ENCODE measurements at places on chromosomes 3 and 15.

- no peak for DNase-seq
Measured at GRCh38 chr3:67937498-67938118, 283.2 kb upstream of the SUCLG2 start.

DNA sequence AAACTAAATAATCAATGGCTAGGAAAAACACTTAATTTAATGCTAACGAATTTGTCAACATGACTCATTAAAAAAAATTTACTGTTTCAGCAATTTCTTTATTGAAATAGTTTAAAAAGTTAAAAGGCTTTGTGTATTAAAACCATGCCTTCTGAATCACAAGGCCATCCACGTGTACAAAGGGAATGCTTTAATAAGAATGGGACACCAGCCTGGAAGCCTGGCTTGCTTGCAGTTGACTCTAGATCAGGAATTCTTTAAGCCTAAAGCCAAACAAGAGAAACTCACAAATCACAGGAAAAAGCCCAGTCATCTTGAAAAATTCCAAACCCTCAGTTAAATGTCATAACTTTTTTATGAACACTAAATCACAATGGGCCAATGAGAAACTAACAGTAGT is 137.6 kb downstream of the PEAK1 start:
- peak; percentile 11 for DNase-seq

DNA sequence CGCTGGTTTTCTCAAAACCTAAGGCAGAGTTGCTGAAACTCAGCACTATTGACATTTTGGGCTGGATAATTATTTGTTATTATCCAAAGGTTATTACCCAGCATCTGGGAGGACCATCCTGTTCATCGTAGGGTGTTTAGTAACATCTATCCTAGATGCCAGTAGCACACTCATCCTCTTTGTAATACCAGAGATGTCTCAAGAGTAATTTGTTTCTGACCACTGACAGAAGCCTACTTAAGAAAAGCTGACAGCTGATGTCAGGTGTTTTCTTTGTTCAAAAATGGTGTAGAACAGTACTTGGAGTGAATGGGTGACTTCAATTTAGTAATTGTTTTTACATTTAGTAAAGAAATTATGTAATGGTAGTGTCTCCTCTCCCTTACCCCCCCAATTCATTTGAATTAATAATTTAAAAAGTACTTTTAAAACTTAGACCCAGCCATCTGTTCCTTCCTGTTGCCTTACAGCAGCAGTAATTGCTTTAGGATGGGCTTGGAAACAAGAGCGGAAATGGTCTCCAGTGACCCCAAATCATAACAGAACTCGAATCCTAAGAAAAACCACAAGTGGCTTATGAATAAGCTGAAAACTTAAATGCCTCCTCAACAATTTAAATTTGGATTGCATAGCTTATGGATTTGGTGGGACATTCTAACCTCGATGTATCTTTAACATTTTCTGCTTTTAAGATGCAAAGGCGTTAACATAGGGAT is 105.4 kb downstream of the PTPRG start:
- DNase-seq = no peak

GRCh38 chr3:43031889-43032545 is 52.9 kb downstream of the GASK1A start:
- DNase-seq = no peak

- DNase-seq = no peak
Measured at GRCh38 chr3:197365586-197365985, 67.2 kb upstream of the DLG1 start.

DNA sequence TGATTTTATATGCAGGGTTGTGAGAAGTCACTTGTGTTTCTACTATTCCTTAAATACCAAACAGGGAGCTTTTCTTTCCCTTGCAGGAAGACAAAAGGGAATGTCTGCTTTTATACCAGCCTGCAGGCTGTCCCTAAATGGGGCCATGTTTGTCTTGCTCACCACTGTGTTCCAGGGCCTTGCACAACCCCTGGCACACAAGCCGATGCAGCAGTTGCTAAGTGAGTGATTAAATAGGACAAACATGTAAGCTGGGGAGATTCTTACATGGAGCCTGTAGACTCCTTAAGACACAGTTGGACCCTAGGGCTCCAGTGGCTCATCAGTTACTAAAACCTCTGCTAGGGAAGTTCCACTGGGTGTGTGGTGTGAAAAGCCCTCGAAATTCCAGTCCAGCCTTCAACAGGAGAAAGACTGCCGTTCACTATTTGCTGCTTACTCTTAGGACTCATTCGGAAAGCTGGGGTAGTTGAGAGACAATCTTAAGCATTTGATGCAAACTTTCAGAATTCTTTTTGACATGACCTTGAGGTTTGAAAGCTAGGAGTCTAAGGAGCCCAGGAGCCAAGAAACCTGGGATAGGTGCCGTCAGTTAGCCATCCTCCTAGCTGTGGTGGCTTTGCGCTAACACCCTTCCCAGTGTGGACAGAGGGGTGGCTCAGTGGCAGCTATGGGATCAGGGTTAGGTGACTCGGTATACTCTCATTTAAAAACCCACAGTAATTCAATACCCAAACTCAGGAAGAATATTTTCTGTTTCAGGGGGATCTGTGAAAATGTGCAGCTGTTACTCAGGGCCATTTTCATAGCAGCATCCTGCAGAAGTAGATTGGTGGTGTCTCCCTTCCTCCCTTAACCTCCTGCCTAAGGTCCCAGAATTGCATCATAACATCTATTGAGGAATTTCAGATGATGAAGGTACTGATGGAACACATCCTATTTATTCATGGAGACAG is 39.1 kb downstream of the SYNM start:
- no peak for DNase-seq

GRCh38 chr3:193894121-193894863 is 241.7 kb upstream of the HES1 start:
- no peak for DNase-seq

- DNase-seq = no peak
Measured at GRCh38 chr3:197256836-197257444, 41.5 kb downstream of the DLG1 start.

GRCh38 chr3:141370065-141370533 is 1.8 kb downstream of the ZBTB38 start:
- DNase-seq = peak; percentile 54

- DNase-seq = no peak
Measured at GRCh38 chr15:26357653-26358052, 415.2 kb downstream of the GABRB3 start.

DNA sequence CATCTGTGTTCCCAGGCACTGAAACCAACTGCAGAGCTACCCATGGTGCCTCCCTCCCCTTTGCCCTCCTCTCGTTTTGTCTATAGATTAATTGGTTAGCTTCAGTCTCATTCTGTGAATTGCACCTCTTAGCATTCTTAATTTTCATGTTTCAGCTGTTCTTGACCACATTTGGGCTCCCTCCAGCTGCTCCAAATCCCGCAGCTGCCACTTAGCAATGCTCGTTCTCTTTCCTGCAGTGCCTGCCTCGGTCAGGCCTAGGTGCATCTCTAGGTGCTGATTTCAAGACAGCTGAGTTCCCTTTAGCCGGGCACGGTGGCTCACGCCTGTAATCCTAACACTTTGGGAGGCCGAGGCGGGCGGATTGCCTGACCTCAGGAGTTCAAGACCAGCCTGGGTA is 47.0 kb upstream of the SMAD3 start:
- DNase-seq = no peak

- no peak for DNase-seq
Measured at GRCh38 chr3:69205385-69205784, 83.0 kb upstream of the LMOD3 start.

- DNase-seq = no peak
Measured at GRCh38 chr3:155316426-155316825, 22.9 kb upstream of the STRIT1 start.
